Nephron progenitor cell (in vitro differentiated cells): ENCODE measurements at places on chromosomes 5 and 9.

- DNase-seq, result no peak
Measured at GRCh38 chr9:114909661-114910060, 20.7 kb downstream of the TNFSF8 start.

DNA sequence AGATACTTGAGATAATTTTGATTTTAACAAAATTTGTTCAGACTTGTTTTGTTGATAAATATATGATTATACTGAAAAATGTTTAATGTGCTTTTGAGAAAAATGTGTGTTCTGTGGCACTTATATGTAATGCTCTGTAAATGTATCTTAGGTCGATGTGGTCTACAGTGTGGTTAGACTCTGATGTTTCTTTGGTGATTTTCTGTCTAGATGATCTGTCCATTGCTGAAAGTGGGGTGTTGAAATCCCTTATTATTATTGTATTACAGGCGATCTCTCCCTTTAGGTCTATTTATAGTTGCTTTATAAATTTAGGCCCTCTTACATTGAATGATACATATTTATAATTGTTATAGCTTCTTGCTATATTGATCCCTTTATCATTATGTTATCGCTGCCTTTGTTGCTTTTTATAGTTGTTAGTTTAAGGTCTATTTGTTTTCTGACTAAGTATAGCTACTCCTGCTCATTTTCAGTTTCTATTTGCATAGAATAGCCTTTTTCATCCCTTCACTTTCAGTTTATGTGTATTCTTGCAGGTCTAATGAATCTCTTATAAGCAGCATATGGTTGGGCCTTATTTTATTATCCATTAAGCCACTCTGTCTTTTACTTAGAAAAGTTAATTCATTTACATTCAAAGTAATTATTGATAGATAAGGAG, 124.3 kb downstream of the MRPS30 start:
- no peak for DNase-seq

DNA sequence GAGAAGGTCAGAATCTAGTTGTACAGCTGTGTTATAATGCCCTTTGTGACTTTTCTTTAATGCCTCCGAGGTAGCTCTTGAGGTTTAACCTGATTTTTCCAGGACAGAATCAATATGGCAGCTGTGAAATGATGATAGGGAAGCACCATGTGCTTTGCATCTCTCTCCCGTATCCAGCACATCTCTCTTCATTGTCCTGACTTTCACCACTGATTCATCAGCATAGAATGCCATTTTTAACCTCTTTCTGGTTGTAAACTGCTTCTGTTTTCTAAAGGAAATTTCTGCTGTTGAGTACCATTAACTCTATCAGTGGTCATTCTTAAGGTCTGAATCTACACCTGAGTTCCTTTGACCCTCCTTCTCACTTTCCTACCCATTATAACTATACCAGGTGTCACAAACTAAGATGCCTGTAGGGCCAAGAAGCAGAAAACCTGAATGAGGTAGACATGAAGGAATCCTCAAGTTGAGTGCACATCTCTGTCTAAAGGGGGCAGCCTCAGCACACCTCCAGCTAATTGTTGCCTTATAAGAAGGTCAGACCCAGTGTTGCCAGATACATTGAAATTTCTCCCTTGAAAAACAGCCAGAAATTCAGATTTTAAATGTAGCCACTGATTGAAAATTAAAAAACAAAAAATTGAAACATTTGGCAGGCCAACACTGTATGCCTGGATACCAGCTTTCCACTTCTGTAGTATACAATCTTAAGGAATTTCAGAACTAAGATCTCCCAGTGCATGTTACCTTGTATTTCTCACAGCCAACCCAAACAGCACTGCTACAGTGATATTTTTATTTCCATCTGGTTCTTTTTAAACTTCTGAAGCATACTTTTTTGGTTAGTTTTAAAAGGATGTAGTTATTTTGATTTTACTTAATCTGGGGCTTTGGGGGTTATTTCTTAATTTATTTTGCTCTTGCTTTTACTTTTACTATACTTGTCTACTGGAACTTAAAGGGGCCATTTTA, 35.8 kb upstream of the TLX3 start:
- DNase-seq, result peak; percentile 10

GRCh38 chr5:54760182-54760935, 225.0 kb downstream of the ESM1 start:
- no peak for DNase-seq

GRCh38 chr9:20396509-20396908, 225.8 kb downstream of the MLLT3 start:
- no peak for DNase-seq

- no peak for DNase-seq
Measured at GRCh38 chr9:78064075-78064474, 32.5 kb upstream of the GNAQ start.

- no peak for DNase-seq
Measured at GRCh38 chr5:127053049-127053448, 20.3 kb downstream of the C5orf63 start.

- DNase-seq, result no peak
Measured at GRCh38 chr5:112257976-112258375, 161.1 kb downstream of the EPB41L4A start.

GRCh38 chr5:116842514-116842961, 267.9 kb upstream of the SEMA6A start:
- DNase-seq, result no peak

DNA sequence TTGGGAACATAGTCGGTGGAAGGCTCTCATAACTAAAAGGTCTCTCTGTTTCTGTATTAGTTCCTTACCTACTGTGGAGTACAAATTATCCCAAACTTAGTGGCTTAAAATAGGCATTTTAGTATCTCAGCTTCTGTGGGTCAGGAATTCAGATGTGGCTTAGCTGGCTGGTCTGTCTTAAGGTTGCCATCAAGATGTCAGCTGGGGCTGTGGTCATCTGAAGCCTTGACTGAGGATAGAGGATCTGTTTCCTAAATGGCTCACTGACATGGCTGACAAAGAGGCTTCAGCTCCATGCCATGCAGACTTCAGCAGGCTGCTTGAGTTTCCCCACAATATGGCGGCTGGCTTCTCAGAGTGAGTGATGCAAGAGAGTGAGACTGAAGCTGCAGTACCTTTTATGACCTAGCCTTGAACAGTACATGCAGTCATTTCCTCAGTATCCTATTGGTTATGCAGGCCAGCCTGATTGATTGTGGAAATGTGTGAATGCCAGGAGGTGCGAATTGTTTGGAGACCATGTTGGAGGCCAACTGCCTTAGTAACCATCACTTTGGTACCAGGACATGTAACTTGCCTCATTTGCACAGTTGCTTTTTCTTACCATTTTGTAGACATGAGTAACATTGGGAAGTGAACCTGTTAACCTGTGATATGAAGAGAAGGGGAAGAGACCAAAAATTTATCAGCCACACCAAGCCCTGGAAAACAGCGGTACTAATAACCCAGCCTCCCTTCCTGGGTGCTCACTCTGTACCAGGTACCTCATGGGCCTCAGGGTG, 152.8 kb upstream of the IER5L start:
- no peak for DNase-seq

- DNase-seq, result no peak
Measured at GRCh38 chr9:107644733-107645463, 155.3 kb upstream of the KLF4 start.

DNA sequence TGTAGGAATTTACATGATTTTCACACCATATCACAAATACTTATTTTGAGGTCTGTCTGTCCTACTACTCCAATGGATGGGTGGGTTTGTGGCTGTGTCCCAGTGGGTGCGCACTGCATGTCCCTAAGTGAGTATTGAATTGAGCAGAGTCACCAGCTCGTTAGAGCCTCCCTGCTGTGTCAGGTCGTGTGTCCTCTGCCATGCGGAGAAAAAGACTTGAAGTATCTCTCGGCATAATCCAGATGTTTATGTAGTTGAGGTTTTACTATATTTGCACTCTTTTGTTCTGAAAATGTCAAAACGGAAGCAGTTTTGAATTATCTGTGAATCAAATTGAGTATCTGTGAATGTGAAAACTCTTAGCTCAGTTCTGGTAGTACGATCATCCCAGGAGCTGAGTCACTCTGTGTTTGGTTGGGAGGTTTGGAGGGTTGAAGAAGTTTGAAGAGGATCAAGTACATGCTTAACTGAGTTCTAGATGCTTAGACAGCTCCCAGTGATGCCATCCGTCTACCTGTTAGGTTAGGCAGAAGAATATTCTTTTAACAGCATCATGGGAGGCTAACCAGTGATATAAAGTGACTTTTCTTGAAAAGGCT, 194.2 kb downstream of the TENT4A start:
- DNase-seq, result no peak

DNA sequence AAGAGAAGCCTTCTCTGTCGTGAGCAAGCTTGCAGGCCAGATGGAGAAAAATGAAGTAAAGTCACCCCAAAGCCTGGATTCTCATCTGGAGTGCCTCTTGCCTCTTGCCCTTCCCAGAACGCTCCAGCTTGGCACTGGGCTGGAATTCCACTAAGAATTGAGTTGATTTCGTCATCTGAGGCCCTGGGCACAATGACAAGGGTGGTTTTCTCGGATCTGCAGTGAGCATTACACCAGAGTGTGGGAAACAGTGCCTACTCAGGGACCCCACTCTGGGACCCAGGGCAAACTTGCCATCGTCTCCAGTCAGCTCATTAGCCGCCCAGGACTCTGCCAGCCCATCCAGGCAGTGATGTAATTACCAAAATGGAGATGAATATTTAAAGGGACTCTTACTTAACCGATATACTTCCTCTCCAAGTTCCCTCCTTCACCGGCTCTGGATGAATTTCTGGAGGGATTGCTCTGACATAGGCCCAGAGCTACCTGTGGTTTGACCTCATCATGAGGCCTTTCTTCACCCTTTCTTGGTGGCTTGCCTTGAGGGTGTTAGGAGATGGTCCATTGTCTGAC, 44.7 kb upstream of the LCP2 start:
- no peak for DNase-seq

DNA sequence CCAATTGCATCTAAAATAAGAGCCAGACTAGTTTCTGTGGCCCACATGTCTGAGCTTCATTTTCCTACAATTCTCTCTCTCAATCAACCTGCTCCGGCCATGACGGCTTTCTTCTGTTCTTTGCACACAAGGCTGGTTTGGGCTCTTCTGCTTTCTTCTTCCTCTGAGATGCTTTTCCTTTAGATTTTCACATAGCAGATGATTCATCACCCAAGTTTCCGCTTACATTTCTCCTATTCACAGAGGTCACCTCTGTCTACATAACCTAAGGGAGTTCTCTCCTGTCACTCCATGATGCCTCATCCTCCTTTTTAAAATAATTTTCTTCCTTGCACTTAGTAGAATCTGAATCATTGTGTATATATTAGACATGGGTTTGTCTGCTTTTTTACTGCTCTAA, 334.6 kb upstream of the TUSC1 start:
- DNase-seq, result no peak

DNA sequence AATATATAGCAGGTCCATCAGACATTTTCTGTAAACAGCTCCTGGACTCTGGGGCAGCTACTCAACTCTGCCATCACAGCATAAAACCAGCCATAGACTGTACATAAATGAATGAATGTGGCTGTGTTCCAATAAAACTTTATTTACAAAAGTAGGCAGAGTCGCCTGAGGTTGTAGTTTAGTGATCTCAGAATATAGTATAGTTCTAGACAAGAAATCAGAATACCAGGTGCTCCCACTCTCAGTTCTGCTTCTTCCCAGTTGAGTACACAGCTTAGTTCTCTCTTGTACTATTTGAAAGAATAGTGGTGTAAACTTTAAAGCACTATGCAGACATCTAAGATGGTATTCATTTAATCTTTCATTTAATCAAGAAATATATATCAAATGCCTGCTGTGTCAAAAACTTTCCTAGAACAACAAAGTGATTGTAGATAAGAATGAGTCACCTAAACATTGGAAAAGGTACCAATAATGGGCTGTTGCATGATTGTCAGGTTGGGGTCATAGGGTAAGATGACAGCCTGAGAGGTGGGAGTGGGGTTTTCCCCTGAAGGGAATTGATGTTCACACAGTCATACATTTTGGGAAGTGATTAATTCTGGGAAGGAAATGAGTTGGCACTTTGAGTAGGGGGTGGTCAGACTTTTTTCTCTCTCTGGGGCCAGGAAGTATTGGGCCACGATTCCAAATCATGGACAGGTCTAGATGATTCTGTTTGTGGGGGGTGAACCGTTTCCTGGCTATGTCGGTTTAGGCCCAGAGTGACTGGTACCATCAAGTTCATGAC, 37.0 kb downstream of the TNFSF8 start:
- DNase-seq, result no peak

GRCh38 chr5:173487300-173487699, 129.2 kb downstream of the BOD1 start:
- DNase-seq, result no peak

GRCh38 chr5:178348356-178349074, 115.9 kb upstream of the PHYKPL start:
- no peak for DNase-seq

DNA sequence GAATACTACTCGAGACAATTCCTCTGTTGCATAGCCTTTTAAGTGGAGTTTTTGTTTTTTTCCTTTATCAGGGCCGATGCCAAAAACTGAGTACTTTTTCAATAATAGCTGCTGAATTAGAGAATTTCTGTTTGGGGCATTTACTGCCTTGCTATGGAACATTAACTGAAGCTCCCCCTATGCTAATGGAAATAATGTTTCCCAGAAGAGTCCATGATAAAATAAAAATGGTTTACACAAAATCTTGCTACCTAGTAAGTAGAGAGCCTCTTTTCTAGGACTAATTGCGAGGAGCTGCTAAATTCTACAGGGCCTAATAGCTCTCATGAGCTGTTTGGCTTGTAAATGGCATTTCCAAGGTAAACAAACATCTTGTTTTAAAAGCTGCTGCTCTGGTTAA, 128.2 kb upstream of the MYO10 start:
- DNase-seq, result no peak

DNA sequence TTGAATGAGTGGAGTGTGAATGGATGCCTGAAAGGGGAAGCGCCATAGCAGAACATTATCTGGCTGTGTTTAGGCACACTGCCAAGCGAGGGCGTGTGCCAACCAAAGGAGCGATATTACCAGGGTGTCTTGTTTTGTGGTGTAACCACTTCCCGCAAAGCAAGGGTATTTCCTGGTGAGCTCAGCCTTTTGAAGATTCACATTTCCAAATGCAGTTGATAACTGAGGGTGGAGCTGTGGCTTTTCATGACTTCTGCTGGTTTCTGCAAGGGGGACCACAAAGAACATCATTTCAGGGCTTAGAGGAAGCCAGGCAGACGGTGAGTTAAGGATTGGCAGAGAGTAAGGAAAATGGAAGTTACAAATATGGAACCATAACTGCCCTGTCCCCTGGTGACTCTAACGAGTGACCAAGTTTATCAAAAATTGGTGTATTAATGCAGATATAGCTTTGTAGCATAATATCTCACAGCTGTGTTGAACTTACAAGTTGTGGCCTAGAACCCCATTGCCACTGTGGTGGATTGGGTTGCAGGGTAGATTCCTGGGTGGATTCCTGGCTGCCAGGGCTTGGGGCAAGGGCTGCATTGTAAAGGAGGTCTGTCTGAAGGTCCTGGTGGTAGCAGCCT, 71.4 kb downstream of the RALGPS1 start:
- DNase-seq, result no peak

DNA sequence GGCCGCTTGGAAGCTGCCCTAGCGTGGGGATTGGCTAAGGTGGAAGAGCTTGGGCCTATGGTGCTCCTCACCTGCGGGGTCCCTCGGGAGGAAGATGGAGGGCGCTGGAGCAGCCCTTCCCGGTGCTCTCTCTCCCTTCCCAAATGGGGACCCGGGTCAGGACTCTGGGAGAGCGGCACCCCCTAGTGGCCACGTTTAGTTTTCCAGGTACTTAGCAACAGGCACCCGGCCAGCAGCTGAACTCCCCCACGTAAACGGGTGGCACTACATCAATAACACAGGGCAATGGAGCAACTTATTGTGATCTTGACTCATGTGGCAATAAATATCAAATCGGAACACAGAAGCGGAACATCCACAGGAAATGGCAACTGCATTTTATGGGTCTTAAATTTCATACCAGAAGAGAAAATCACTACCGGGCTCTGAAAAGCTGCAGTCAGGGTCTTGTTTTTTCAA, 316.6 kb downstream of the AGTPBP1 start:
- DNase-seq, result peak; percentile 86
